ENCODE measurements at places on chromosomes 4 and X.

GRCh38 chr4:80261989-80262600 lies 4.4 kb upstream of the FGF5 start:
- DNase-seq: no peak

DNA sequence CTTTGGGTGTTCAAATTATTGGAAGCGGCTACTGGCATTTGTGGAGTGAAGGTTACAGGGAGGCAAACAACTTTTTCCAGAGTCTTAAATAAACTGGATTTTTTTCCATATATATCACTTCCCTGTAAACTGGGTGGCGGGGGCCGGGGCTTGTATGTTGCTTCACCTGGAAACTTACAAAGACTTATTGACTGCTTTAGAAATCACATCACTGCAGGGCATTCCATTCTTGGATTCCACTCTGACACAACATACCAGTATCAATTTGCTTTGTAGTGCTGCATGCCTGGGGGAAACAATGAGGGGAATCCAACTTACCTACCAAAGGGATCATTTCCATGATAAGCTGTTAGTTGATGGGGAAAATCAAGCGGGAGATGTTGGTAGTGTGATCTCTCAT lies 21.7 kb upstream of the FAM156A start:
- DNase-seq: no peak

DNA sequence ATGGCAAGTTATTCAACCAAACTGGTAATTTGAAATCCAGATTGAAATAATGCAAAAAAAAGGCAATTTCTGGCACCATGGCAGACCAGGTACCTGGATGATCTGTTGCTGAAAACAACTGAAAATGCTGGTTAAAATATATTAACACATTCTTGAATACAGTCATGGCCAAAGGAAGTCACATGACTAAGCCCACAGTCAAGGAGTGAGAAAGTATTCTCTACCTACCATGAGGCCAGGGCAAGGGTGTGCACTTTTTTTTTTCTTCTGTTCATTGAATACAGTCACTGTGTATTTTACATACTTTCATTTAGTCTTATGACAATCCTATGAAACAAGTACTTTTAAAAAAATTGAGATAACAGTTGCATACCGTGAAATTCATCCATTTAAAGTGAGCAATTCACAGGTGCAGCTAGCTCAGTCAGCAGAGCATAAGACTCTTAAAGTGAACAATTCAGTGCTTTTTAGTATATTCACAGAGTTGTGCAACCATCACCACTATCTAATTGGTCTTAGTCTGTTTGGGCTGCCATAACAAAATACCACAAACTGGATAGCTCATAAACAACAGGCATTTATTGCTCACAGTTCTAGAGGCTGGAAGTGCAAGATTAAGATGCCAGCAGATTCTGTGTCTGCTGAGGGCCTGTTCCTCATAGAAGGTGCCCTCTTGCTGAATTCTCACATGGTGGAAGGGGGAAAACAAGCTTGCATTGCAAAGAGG lies 4.8 kb upstream of the MPP1 start:
- no peak for DNase-seq

- no peak for DNase-seq
Observed at GRCh38 chr4:147730333-147730732, 1.6 kb upstream of the ARHGAP10 start.

DNA sequence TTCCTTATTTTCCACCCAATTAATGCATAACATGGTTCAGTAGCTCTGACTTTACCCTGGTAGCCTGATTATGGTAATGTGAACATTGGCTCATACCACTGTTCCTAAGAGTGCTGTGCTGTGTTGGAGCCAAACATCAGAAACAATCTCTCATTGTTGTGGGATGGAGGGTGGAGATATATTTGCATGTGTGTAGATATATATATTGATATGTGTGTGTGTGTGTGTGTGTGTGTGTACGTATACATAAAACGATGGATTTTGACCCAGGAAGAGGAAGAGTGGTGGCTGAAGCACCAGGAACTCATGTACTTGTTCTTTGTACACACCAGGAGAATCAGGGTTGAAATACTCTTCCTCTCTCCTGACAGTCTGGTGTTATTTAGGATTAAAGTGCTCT lies 247.7 kb downstream of the IL15 start:
- no peak for DNase-seq

DNA sequence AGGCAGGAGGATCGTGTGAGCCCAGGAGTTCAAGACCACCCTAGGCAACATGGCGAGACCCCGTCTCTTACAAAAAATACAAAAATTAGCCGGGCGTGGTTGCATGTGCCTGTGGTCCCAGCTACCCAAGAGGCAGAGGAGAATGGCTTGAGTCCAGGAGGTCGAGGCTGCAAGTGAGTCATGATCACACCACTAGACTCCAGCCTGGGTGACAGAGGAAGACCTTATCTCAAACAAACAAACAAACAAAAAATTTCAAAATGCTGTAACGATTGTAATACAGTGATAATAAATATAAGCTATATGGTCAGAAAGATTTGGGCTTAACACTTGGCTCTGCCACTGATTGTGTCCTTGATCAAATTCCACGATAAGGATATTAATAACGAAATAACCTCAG lies 24.2 kb downstream of the SLC25A4 start:
- no peak for DNase-seq

DNA sequence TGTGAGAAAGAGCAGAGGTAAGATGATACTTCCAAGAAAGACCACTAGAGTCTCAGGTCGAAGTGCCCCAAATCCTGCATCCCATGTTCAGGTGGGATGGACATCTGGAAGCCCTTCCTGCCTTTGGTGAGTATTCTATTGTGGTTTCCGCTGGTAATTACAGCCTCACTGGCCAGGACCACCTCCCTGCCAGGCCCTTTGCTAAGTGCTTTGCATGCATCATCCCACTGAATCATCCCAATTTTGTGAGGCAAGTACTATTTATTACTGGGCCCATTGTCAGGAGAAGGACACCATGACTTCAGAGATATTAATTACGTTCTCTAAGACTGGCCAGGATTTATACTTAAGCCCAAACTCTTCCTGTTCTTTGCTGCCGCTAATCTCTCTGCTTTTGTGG lies 10.7 kb upstream of the PASD1 start:
- no peak for DNase-seq

DNA sequence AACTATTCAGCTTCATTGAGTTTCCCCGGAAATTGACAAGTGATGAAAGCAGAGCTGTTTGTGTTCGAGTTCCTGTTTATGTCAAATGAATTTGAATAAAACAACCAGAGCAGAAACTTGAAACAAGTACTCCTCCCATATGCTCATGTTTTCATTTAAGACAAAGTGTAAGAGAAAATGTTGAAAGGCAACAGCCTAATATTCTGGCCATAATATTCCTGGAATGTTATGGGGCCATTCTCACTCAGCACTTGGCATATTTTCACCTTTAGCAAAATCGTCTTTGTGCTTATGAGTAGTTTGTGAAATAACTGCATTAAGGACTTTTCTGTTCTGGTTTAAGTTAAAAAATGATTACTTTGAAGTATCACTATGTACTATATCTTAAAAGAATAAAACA lies 276.0 kb upstream of the FAT1 start:
- no peak for DNase-seq

DNA sequence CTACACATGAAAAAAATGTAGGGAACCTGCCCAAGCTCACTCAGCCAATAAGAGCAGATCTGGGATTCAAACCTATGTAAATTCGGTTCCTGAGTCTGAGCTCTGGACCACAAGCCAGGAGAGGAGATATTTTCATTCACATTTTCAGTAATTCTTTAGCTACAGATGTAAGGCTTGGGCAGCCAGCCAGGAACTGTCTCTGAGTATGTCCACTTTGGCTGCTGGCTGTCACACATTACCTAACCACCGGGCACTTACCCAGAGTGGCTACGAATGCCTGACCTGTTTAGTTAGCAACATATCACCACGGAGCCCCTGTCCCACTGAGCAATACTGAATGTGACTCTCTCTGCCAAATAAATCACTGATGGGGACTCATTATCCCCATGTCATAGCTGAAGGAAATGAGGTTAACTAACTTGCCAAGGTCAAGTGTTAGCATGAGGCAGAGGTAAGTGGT lies 15.3 kb downstream of the USP46 start:
- DNase-seq: no peak

DNA sequence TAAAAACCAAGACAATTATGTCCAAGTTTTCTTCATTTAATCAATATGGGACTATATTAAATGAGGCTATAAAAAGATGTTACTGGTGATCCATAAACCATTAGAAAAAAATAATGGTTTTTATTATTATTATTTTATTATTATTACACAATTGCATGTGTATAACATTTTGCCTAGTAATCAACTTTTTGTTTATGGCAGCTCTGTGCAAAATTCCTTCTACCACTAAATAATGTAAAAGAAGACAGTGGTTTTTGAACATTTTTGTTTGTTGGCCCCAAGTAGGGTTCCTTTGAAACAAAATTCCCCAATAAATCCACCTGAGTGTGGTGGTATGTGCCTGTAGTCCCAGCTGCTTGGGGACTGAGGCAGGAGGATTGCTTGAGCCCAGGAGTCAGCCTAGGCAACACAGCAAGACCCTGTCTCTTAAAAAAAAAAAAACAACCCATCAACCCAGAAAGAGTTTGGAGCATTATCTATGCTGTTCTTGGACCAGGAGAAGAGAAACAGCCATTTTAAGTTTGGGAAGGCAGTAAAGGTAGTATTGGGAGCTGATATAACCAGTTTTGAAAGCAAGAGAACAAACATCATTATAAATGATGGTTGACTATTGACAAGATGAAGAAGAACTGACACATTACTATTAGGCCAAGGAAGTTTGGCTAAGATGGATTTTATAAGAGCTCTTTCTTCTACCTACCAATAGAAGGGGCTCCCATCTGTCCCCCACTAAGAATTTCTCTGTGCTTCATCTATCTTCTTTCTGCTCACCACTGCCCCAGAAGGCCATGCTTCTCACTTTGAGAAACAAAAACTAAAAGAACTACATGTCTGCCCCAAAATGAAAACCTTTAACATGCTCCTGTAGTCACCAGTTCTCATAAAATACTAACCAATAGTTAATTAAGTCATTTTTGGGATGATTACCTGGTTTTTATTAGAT lies 2.2 kb downstream of the TMEM156 start:
- DNase-seq: no peak

GRCh38 chr4:121107507-121107906 lies 35.2 kb upstream of the NDNF start:
- no peak for DNase-seq

DNA sequence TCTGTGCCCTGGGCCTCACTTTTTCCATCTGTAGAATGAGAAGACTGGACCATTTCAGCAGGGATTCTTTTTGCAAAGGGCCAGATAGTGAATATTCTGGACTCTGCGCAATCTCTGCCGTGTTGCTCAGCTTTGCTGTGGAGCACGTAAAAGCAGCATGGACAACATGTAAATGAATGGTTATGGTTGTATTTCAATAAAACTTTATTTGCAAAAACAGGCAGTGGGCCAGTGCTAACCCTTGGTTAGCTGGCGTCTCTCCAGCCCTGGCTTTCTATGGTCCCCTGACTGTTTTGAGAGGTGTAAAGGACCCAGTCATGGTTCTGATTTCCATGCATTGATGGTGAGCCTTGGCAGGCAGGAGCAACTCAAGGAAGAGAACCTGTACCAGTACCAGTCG lies 18.7 kb downstream of the WFS1 start:
- no peak for DNase-seq

DNA sequence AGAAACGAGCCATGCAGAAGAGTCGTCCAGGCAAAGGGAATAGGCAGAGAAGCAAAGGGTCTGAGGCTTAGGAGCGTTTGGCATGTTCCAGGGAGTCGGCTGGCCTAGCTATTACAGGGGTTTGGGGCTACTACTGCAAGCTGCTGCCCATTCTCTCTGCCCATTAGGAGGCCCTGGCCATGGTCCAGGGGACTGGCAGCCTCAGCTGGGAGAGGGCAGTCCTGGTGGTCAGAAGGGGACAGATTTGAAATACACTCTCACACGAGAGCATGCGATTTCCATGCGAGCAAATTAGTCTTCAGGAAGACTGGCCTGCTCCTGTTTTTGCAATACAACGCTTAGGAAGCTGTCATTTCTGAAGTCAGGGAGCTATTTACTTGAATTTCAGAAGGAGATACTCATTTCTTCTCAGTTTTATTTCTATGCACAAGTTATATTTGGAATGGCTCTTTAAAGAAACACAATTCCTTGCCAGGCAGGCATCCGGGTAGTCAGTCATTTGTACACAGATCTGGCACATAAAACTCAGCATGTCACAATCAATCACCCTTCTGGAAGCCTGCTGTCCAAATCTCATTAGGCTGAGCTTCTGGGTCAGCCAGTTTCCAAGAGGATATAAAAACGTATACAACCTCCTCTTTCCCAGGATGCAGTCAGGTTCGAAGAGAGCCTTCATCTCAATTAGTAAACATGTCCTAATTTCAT lies 27.0 kb downstream of the PROM1 start:
- DNase-seq: no peak

GRCh38 chr4:156896527-156896926 lies 75.1 kb downstream of the PDGFC start:
- no peak for DNase-seq

- no peak for DNase-seq
Observed at GRCh38 chr4:41468122-41468521, 69.8 kb upstream of the LIMCH1 start.

- DNase-seq: no peak
Observed at GRCh38 chr4:73687421-73687820, 52.9 kb upstream of the CXCL8 start.

- DNase-seq: no peak
Observed at GRCh38 chrX:48754238-48754637, 7.3 kb upstream of the GLOD5 start.

GRCh38 chr4:112953262-112953661 lies 96.2 kb upstream of the ANK2 start:
- DNase-seq: no peak

- peak; percentile 42 for DNase-seq
Observed at GRCh38 chr4:33959519-33959918, 2284.8 kb downstream of the ARAP2 start.

DNA sequence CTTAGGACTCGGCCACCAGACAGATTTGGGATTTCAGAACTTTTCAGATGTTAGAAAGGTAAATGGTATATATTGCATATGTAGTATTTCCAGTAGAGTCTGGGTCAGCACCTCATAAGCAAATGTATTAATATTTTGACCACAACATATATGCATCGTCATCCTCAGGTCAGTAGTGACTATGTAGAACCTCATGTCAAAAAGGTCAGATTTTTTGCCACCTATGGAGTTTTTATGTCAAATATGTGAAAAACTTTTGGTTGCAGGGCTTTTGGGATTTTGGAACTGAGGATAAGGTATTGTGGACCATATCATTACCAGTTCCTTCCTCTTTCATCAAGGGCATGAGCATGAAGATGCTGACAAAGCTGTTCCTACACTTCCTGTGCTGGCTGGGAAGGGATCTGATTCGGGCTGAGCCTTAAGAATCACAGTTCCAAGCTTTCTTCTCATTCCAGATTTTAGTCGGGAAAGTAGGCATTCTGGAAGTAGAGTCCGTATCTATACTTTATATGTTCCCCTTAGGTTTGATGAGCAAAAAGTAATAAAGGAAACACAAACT lies 183.0 kb upstream of the PGRMC2 start:
- no peak for DNase-seq

DNA sequence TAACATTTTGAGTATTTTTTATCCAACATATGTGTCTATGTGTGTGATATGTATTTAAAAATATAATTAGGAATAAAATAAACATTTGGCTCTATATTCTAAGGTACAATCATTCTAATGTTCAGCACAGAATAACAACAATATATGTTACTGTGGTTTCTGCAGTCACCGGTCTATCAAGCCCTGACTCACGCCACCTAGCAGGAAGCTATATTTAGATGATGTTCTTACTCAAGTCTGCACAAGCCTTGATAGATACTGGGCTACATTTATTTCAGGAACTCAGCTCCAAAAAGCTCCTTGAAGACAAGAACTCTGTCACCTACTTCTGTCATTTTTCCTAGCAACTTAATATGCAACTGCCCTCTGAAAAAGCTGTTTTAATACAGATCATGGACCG lies 152.0 kb upstream of the FTHL17 start:
- DNase-seq: no peak

- no peak for DNase-seq
Observed at GRCh38 chr4:159145318-159145991, 42.6 kb downstream of the RAPGEF2 start.

Data from fibroblast of skin of left biceps (primary cell).